ENCODE measurements at places on chromosomes 11 and 22.

GRCh38 chr11:66225066-66225465 is 43.4 kb upstream of the RAB1B start:
- DNase-seq: no peak

- no peak for DNase-seq
Measured at GRCh38 chr11:131811383-131811782, 441.0 kb downstream of the NTM start.

DNA sequence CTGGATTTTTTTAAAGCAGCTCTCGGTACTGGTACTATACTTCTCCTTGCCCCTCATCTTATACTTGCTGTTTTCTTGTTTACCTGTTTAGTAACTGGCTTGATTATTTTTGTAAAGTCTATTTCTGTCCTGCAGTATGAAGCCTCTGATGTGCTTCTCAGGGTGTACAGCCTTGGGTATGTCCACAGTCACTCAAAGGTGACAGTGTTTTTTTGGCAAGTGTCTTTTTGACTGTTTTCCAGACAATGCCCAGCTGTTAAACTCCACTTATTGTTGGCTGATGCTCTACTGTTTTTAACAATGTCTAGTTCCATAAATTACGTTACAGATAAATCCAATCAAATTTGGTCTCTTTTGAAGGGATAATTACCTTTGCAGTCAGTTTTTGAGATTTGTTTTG is 475.2 kb downstream of the JRKL start:
- DNase-seq: no peak

GRCh38 chr11:95531116-95531515 is 258.5 kb downstream of the FAM76B start:
- DNase-seq: no peak

DNA sequence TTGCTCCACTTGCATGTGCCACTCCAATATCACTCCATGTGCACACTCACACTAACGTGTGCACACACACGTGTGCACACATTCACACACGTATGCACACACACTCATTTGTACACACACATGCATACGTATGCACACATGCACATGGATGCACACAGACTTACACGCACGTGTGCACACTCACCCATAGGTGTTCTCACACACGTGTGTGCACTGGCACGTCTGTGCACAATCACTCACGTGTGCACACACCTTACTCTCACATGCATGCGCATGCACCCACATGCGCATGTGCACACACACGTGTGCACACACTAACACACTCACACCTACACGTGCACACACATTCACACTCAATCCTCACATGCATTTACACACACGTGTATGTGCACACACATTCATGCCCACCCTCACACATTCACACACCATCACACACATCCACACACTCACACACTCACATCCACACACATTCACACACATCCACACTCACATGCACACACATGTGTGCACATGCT is 9.3 kb upstream of the MS4A15 start:
- DNase-seq: no peak

DNA sequence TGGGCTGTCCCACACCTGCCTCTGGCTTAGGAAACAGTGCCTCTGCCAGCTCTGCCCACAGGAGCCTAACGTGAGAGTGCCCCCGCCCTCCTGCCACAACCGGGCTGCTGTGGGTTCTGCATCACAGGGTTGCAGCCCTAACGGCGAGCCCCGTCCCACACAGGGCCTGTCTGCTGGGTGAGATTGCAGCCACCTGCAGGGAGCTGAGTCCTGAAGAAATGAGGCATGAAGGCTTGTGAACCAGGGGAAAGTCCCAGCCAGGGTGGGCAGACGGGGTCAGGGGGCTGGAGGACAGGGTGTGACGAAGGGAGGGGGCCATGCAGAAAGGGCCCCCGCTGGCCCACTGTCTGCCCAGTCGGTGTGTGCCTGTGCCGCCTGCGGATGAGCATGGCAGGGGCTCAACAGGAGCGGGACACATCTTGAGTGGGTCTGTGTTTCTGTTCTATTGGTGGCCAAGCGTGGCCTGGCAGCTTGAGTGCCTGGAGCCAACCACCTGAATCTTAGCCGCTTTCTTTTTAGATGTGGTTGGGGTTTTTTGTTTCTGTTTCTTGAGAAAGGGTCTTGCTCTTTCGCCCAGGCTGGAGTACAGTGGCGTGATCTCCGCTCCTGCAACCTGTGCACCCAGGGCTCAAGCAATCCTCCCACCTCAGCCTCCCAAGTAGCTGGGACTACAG is 38.9 kb downstream of the CTTN start:
- no peak for DNase-seq

DNA sequence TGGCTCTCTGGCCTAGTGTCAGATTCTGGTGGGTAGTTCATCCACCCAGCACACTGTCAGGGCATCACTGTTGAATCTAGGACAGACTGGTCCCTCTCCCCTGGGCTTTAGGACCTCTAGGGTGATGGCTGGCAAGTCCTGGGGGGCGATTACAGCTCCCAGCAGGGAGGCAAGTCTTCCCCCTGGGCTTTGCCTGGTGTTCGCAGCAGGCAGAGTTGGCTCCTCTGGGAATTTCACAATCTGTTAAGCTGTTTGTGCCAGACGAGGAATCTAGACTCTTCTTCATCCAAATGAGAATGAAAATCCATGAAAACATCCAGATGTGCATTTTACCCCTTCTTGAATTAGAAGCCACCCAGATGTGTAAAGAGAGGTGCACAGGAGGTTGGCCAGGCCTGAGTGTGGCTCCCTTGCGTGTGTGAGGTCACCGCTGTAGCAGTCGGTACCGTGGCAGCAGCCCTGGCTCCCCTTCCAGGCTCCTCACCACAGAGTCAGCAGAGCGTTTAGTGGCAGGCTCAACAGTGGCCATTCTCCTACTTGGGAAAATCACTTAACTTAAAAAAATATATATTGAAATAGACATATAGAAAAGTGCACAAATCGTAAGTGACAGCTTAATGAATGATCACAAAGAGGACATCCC is 99.9 kb upstream of the TBCEL start:
- DNase-seq: no peak

DNA sequence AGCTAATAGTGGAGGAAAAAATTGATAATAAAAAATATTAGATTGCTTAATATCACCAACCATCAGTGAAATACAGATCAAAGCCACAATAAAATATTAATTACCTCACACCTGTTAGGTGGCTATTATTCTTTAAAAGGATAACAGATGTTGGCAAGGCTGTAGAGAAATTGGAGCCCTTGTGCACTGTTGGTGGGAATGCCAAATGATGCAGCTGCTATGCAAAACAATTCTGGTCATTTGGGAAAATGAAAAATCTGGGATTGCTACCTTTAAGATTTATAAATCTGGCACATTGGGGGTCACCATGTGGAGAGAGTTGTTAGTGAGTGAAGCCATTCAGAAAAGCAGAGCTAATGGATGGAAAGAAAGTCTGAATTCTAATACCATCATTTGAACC is 143.4 kb downstream of the FCHSD2 start:
- no peak for DNase-seq

DNA sequence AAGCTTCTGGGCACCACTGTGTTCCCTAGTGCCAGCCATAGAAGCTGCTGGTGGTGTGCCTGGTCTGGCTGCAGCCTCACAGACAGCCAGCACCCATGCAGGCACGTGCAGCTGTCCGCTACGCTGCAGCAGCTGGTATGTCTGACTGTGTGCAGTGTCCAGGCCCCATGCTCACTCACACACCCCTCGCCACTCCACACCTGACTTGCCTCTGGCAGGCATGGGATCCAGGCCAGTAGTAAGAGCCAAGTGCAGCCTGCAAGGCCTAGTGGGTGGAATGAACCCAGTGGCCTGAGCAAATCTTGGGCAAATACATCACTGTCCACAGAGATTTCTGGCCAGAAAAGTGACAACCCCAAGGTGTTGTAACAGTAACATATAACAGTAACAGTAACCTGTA is 111.9 kb downstream of the ARHGAP20 start:
- DNase-seq: no peak

- DNase-seq: no peak
Measured at GRCh38 chr11:126808836-126809235, 191.7 kb downstream of the KIRREL3 start.

- DNase-seq: no peak
Measured at GRCh38 chr11:76897233-76897632, 36.5 kb downstream of the ACER3 start.

GRCh38 chr11:29802522-29802921 is 214.3 kb downstream of the KCNA4 start:
- DNase-seq: no peak
